Activated CD8-positive, alpha-beta memory T cell treated with anti-CD3 and anti-CD28 coated beads, Interleukin-2, amount 50 U/mL, for 4 hours (primary cell): ENCODE measurements at places on chromosomes 2 and 18.

- DNase-seq: no peak
Observed at GRCh38 chr2:30106543-30106942, 40.3 kb upstream of the YPEL5 start.

- no peak for DNase-seq
Observed at GRCh38 chr18:45464619-45465018, 150.7 kb upstream of the SLC14A2 start.

DNA sequence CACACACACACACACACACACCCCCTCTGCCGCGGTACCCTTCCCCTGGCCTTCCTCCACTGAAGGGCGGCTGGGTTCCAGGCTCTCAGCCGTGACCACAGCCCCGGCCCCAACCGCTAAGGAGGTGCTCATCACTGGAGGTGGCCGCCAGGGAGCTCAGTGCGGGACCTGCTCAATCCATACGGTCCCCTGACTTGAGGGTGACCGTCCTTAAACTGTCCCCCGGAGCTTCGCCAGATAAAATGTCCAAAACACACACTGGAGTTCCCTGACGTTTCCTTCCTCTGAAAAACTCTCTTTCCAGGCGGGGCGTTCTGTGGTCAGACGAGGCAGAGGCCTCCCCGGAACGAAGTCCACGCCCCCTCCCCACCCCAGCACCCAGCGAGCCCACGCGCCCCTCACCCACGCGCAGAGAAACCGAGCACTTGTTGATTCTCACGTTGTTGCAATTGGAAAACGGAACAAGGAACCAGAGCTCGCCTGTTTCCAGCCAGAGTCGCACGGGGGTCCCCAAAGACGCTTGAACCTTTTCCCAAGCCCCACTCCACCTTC is 1.4 kb downstream of the MBP start:
- peak; percentile 58 for DNase-seq

GRCh38 chr2:199973703-199974102 is 18.3 kb downstream of the MAIP1 start:
- DNase-seq: no peak

- no peak for DNase-seq
Observed at GRCh38 chr2:216802516-216803215, 57.2 kb downstream of the TNP1 start.

DNA sequence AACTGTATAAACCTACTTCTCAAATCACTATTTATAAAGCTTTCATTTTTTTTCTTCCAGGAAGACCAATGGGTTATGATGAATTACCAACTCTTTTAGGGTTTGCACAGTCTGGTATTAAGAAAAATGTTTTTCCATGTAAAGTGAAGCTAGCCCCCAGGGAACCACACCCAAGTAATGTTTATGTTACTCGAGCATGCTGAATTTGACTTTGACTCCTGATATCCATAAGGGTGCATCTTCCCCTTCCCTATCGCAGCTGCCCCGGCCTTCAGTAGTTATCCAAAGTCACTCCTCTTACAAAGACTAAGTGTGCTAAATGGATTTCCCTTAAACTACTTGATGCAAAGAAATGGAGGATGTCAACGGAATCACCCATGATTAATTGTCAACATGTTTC is 21.7 kb downstream of the KCTD18 start:
- no peak for DNase-seq

GRCh38 chr18:24819141-24819890 is 358.9 kb downstream of the HRH4 start:
- DNase-seq: no peak

DNA sequence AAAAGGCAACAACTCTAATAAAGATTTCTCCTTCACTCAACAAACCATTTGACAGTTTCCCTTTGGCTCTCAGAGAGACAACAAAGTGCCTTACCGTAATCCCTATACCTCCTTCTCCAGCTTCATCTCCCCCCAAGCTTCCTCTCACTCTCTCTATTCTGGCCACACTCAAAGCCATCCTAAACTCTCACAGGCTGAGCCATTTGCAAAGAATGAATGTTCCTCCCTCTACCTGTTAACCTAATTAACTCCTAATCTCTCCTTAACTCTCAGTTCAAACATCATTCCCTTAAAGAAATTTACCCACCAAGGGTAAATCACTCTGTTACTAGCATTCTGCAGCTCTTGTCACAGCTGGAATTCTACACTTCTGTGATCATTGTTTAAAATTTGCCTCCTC is 38.2 kb downstream of the GFPT1 start:
- DNase-seq: no peak

DNA sequence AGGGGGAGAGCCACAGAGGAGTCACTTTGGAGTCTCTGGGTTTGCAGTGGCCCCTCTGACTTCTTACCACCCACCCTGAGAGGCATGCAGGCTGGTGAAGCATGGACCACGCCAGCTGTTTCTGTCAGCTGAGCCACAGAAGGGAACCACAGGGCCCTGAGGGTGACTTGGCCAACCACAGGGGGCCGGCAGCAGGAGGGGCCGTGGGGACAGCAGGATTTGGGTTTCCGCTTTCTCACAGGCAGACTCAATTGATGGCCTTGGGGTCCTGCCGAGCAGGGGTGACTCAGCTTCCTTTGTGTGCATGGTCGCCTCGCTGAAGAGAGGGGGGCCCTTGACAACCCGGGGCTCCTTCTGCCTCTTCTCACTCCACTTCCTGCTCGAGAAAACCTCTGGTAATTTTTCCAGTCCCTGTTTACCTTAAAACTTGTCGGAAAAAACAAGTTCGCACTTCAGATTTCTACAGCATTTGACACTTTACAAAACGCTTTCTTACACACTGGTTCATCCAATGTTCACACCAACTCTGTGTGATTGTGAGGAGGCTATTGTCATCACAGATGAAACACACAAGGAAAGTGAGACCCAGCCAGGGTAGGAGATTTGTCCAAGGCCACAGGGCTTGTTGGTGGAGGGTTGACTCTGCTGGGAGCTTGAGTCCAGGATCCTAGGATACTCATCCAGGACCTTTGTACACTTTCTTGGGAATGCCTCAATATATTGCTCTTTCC is 311.2 kb downstream of the LPIN1 start:
- peak; percentile 41 for DNase-seq

- no peak for DNase-seq
Observed at GRCh38 chr2:149630445-149630844, 42.9 kb upstream of the MMADHC start.

DNA sequence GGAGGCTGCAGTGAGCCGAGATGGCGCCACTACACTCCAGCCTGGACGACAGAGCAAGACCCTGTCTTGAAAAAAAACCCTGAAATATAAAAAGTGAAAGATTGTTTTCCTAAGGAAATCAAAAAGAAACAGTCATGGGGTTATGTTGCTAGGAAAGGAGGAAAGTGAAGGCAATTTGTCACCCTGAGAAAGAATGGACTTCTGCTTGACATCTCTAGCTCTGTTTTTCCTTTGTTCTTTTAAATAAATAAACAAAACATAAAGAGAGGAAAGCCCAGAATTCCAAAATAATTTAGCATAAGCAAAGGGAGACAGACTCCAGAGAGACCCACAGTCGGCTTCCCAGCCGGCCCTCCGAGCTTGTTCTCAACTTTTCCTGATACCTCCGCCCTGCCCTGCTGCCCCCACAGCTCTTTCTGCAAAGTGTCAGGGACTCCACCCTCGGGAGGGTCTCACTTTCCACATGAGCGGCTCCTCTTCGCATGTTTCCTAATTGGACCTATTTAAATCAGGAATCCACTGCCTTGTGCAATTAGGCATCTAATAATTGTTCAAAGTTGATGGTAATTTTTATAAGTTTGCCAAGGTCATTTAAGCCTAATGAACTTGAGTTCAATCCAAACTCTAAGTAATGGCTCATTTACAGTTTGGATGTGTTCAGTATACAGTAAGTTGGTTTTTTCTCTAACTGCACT is 49.8 kb upstream of the COPS8 start:
- no peak for DNase-seq

GRCh38 chr2:220510668-220511067 is 883.2 kb downstream of the SLC4A3 start:
- no peak for DNase-seq

DNA sequence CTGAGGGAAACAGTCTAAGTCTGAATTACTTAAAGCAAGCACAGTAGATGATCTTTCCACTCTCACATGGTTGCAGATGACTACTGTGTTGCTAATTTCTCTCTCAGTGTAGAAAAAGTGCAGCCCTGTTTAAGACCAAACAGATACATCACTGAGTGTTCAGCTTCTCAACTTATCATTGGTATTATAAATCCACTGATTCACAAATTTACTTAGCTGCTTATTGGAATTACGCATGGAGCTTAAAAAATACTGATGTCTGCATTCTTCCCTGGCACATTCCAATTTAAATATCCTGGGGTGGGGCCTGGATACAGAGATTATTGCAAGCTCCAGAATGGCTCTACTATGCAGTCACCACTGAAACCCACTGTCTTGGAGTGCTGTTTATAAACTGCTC is 411.2 kb downstream of the RND3 start:
- DNase-seq: no peak

- DNase-seq: no peak
Observed at GRCh38 chr2:30191819-30192271, 39.5 kb upstream of the LBH start.

DNA sequence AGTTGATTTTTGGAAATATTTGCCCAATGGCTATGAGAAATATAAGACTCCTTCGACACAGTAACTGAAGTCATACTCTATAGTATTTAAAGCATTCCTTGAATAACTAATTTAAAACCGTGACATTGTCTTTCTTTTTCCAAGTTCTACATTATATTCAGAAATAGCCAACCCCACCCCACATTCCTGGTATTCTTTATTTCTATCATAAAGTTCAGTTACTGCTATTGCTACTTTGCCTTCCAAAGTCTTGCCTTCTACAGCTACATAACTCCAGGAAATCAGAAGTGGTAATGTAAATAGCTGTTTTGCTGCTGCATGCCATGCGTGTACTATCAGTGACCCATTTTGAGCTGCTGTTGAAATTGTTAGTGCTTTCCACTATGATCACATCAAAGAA is 45.1 kb upstream of the SETBP1 start:
- DNase-seq: no peak

- DNase-seq: no peak
Observed at GRCh38 chr2:65161551-65162100, 31.7 kb upstream of the RAB1A start.

- no peak for DNase-seq
Observed at GRCh38 chr2:218017211-218018053, 14.6 kb upstream of the TNS1 start.

DNA sequence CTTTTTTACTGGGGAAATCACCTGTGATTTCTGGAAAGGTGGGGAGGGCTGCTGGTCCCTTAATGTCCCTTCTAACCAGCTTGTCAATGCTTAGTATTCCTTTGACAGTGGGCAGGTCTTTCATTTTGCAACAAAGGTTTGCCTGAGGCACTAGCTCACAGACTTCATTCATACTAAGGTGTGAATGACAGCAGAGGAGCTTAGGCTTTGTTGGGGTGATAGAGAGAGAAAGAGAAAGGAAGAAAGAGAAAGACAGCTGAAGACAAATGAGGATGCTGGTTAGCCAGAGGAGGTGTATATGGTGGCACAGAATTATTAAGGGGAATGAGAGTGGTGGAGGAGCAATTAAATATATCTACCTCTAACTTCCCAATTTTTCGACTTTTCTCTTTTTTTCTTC is 28.9 kb upstream of the GTF2A1L start:
- DNase-seq: no peak

DNA sequence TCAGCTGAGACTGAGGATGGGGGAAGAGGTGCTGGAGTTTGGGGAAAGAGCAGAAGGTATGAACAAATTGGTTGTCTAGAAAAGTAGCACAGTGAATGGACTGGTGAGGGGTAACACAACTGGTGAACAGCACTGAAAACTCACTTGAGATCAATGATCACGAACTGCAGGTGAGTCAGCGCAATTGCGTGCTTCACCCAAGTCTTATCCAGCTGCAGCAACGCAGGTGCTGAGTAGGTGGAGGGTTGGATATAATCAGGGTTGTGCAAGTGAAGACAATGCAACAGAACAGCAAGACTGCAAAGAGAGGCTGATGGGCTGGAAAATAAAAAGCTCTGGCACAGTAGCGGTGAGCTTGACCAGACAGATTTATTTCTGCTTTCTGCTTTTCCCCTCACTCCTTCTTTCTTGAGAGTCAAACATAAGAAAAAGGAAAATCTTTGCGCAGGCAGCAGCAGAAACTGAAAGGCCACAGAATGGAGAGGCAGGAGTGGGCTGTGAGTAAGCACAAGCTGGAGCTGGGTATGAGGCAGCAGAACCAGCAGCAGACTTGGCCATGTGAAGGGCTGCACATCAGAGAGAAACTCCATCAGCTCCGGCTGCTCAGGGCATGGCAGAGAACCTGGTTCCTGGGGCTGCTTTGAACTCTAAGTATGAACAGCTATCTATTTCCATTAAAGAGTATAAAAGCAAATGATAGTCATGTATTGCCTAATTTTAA is 99.4 kb upstream of the ARL5A start:
- DNase-seq: no peak

DNA sequence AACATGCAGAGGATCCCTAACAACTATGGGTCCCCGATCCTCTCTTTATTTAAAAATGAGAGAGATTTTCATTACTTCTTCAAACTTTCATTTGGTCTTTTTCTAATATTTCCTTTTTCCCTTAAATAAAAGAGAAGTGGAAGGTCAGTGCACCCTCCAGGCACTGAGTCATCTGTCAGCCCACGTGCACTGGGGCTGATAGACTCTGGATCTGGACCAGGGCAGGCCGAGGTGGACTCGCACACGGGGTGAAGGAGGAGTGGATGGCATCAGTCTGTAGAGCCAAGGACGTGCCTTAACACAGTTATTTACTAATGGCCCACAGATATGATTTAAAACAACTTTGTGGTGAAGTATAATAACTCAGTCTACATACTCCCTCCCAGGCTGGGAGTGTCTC is 214.4 kb upstream of the TMEM200C start:
- DNase-seq: no peak

DNA sequence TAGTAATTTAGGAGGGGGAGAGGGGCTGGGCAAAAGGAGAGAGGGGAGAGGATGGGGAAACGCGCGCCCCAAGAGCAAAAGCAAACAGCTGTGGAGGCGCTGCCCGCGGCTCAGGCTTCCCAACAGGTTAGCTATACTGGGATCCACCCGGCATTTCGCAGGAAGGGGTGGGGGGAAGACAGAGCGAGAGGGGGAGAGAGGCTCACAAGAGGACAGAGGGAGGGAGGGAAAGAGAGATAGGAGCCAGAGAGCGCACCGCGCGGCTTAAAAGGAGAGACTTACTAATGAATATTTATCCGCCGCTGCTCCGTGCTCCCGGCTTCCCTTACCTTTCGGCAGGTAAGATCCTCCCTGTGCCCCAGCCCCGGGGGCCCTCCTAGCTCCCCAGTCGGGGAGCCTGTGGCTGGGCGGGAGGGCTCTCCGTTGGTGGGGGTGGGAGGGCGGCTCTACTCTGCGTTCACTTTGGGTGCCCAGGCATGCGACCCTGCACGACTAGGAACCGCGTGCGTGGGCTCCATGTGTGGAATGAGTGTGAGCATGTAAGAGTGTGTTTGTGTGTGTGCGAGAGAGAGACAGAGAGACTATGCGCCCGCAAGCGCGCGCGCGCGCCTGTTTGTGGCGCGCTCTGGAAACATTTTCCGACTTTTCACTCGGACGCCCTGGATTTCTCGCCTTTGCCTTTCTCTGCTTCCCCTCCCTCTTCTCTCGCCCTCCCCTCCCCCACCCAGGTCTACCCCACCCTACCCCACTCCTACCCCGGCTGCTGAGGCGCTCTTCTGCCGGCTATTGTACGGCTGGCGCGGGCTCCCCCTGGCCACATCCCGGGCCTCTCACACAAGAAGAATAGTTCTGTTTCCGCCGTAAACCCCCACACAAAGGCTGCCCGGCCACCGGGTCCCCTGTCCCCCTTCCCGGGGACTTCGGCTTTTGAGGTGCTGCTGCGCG is 7.2 kb upstream of the SIX3 start:
- DNase-seq: no peak
